ENCODE measurements at places on chromosomes 7 and 10.
A peak's percentile ranks its signal among the peaks of the same experiment; 100 is the strongest.

DNA sequence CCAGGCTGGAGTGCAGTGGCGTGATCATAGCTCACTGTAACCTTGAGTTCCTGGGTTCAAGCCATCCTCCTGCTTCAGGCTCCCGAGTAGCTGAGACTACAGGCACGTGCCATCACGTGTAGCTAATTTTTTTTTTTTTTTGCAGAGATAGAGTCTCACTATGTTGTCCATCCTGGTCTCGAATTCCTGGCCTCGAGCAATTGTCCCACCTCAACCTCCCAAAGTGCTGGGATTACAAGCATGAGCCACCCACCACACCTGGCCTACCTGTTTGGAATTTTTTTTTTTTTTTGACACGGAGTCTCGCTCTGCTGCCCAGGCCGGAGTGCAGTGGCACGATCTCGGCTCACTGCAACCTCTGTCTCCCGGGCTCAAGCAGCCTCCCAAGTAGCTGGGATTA lies 117.1 kb upstream of the PARD3 start:
- DNase-seq, result no peak

GRCh38 chr10:77428691-77429395 lies 208.8 kb downstream of the KCNMA1 start:
- no peak for DNase-seq

DNA sequence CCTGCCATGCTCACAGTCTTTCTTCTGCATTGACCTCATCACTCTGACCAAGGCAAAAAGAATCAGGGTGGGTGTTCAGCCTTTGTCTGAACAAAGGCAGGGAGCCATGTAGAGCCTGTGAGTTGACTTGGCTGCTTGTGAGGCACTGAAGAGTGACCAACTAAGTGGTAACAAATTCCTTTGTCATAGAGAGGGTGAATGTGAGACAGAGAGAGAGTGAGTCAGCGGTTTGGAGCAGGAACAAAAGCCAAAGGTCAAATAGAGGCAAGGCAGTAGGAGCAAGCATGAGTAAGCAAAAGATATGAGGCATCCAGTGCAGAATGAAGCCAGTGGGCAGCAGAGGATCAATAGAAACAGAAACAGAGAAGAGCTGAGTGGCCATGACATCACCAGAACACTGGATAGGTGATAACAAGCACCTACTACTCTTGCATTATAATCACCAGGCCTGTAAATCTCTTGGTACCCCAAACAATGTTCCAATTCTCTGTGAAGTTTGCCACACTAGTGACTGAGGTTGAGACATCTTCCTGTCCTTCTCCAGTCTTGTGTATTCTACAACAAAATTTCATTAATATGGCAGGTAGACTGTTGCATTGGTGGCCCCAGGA lies 116.2 kb upstream of the LAMB4 start:
- no peak for DNase-seq

DNA sequence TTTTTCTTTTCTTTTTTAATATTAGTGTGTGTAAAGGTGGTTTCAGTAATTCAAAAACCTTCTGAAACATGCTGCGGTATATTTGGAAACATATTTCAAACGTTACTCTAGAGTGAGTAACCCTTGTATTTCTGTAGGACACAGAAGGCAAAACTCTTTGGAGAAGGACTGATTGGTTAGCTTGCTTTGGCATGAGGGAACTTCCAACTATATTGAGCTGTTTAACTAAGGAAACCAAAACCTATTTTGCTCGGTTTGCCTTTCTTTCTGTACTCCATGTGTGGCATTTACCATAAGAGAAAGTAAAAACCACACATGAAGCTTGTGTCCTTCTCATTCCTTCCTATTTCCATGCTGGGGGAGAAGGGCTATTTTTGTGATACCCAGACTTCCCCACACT lies 149.8 kb downstream of the DYNC1I1 start:
- no peak for DNase-seq

- no peak for DNase-seq
Measured at GRCh38 chr10:43698156-43698555, 49.5 kb upstream of the ZNF32 start.

DNA sequence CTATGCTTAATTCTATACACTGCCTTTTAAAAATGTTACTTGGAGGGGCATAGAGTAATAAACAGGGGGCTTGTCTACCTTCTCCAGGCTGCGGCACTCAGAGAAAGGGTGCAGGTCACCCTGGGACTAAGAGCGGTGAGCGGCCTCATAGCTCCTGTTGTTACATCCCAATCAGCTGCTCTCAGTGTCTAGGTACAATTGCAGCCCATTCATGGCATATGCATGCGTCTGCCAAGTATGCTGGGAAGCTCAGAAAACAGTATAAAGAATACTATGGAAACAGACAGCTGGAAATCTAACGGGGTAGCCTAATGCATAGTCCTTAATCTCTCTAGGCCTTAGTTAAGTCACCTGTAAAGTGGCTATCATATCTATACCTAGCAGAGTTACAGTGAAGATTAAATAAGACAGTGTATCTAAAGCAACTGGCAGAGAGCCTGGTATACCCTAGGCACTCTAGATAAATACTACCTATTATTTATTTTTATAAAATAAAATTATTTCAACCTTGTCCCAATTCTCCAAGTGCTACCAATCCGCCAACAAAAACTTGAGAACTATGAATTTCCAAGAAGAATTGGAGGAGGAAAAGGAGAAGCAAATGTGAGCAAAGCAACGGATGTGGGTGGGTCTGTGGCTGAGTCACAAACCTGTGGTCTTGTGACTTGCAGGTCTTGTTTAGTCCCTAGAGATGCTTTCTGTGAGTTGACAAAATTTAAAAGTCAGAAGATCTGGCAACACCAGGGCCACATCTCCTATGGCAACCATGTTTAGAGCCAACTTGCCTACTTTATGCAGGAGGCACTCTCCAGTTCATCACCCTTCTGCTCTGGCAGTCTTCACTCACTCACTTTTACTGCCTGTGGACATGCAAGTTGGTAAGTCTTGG lies 183.0 kb downstream of the RAPGEF5 start:
- no peak for DNase-seq

- DNase-seq, result no peak
Measured at GRCh38 chr10:86716466-86716865, 40.0 kb upstream of the BMPR1A start.

- DNase-seq, result peak; percentile 62
Measured at GRCh38 chr10:93461807-93462178, 20.3 kb downstream of the MYOF start.

DNA sequence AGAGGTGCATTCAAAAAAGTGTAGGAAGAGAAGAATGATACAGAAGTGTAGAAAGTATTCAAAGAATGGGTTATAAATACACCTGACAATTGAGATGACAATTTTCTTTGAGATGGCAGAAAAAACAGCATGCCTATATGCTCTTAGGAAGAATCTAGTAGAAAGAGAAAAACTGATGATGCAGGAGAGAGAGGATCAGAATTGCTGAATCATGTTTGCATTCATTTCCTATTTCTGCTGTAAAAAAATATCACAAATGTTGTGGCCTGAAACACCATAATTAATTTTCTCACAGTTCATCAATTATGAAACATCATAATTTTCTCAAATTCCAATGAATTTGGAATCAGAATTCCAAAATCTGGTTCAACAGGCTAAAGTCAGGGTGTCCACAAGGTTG lies 9.8 kb upstream of the AKR1C1 start:
- DNase-seq, result no peak

GRCh38 chr10:8602821-8603220 lies 548.3 kb downstream of the GATA3 start:
- DNase-seq, result no peak

DNA sequence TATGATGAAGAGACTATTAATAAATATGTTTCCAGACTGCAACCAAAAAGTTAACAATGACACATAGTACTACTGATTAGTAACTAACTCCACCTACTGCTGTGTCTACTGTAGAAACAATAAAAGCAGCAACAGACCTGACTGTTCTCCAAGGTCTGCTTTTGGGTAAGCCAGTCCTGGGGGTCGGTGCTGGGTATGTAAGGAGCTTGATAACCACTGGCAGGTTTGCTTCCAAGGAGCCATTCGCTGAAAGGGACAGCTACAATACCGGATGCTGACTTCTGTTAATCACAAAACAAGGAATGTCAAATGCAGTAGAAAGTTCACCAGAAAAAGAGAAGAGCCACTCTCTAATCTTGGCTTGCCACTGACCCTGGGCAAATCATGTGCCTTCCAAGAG lies 17.7 kb downstream of the NCOA4 start:
- no peak for DNase-seq

- no peak for DNase-seq
Measured at GRCh38 chr7:35714862-35715261, 19.9 kb upstream of the HERPUD2 start.

GRCh38 chr7:100483722-100484672 lies at the start of gene NYAP1:
NYAP1 (plus strand) TSS chr7:100483927; CDS start chr7:100485312, 1,385 bp downstream.
- peak; percentile 72 for DNase-seq

DNA sequence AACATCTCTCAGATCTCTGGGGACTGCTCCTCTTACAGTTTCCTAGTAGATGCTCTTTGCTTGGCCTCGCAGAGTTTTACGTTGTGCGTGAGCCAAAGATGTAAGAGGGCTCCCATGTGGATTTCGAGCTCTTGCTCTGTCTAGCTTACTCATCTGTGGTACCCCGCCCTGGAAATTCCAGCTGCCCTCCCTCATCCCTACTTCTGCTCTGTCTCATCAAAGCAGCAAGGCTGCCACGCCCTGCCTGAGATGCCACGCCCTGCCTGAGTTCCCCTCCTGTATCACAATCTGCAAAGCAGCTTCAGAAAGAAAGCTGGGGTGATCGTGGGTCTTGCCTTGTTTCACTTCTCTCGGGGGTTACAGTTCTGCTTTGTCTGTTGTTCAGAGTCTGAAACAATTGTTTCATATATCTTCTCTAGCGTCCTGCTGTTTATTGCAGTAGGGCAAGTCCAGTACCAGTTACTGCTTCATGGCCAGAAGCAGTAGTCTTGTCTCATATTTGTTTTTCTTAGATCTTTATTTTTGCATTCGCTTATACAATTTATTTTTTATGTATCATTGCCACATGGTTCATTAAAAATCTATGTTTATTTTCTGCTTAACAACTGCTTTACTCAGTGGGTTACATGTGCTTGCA lies 36.1 kb upstream of the CCNY start:
- no peak for DNase-seq

DNA sequence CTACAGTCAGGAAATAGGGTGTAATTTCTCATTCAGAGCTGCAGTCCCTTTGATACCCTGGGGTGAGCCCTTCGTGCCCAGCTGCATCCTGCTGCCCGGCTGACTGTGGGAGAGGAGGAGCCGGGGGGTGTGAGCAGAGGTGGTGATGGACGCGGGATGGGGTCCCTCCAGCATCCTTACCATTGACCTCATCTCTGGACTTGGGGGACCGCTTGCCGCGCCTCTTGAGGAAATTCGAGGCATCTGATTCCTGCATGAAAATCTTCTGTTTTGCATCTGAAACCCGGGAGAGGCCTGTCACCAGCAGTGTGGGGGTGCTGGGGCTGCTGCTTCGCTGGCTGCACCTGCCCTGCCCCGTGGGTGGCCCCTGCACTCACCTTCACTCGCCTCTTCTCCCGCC lies 816 bp downstream of the UCMA start:
- no peak for DNase-seq

DNA sequence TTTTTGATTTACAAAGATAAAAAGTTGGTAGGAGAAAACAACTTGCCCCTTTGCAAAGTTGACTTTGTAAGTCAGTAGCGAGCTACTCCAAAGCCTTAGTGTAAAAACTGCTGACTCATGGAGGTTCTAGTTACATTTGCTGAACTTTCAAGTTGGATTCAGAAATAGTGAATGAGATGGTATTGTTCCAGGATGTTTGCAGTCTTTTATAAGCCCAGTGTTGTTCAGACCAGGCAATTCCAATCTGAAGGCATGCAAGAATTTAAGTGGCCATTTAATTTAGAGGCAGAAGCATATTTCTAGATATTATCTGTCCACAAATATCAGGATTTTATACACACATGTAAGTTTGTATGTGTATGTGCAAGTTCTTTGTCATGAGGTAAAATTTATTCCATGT lies 21.6 kb downstream of the TES start:
- no peak for DNase-seq

DNA sequence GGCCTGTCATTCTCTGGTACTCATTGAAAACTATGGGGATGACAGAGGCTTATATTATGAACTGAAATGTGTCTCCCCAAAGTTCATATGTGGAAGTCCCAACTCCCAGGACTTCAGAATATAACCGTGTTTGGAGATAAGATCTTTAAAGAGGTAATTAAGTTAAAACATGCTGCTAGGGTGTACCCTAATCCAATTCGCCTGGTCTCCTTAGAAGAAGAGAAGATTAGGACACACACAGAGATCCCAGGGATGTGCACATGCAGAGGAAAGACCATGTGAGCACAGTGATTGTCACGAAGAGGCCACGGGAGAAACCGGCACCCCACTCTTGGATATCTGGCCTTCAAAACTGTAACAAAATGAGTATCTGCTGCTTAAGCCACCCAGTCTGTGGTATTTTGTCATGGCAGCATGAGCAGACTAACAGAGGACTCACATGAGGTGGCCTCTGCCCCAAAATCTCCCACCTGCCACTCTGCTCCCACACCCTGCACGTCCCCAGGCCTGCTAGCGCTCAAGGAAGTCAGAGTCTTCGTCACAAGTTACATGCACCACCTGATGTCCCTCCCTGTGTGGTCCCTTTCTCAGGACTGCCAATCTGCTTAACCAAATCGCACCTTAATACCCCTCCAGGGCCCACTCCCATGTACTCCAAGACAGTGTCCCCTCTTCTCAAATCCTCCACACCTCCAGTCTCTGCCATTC lies 26.8 kb downstream of the PLAC9 start:
- DNase-seq, result no peak

GRCh38 chr10:122019414-122019975 lies 30.5 kb downstream of the TACC2 start:
- DNase-seq, result peak; percentile 47

GRCh38 chr7:40527723-40528122 lies 392.9 kb downstream of the SUGCT start:
- DNase-seq, result no peak

- no peak for DNase-seq
Measured at GRCh38 chr10:45457487-45457886, 83.5 kb downstream of the ALOX5 start.

DNA sequence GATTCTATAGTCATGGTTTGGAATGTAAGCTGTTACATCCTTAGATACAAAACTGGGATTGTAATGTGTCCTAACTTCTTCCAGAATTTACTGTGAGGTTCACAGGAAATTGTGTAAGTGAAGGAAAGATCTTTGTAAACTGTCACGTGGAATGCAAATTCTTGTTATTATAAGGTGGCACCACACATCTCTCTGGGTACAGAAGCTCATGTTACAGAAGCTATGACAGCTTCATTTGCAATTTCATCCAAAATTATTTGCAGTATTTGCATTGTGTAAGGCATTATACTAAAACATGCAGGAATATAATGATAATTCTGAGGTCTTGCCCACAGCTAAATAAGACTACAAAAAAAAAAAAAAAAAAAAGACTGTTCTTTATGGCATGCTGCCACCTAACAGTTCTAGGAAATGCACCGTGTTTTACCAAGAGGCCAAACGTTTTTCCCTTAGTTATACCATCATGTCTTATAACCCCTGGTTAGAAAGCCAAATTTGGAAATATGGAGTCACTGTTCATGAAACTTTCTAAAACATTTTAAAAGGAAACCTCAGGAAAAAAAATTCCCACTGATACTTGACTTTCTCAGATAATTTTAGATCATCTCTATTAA lies 17.6 kb downstream of the MINDY3 start:
- no peak for DNase-seq
